HCT116 (cell line): ENCODE measurements at places on chromosomes 6 and 20. TPM values are rescaled to one million over a fixed set of nuclear protein-coding genes. Genes with fewer than 3 reads are reported as not detected.

The PRND gene
- not detected for total RNA-seq

The ENPP5 gene
- 4.5 TPM for total RNA-seq

The LRRC1 gene
- 19.8 TPM for total RNA-seq

The MLN gene
- total RNA-seq, result not detected

DNA sequence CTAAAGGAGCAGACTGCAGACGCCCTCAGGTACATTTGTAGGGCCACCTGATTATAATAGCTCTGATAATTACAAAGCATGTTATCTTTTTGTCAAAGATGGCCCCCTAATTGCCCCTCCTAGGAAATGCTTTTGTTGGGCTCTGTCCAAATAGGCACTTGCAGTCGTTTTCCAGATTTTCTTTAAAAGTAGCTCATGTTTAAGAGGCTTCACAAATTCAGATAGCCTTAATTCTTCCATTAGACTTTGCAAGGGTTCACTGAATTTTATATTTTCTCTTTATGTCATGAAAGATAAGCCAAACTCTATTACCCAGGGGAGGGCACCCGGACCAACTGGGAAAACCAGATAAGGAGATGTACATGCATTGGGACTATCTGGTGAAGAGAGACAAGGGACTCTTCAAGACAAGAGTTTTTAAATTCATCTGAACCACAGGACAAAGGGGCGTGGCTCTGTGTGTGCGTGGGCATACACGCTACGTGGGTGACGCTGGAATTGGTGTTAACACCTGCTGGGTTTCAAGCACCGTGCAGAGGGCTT is 95.6 kb downstream of the TOX2 start:
- DNase-seq, result no peak

- no peak for DNase-seq
Observed at GRCh38 chr6:148332088-148332487, 10.6 kb upstream of the SASH1 start.

GRCh38 chr6:10989587-10989986 is 54.5 kb downstream of the ELOVL2 start:
- DNase-seq, result no peak

- no peak for DNase-seq
Observed at GRCh38 chr6:168985705-168986104, 267.9 kb downstream of the THBS2 start.
